ENCODE measurements at places on chromosomes 1 and 21.

- no peak for DNase-seq
These were observed 12.9 kb downstream of the PI4KB start for GRCh38 chr1:151314137-151314875.

DNA sequence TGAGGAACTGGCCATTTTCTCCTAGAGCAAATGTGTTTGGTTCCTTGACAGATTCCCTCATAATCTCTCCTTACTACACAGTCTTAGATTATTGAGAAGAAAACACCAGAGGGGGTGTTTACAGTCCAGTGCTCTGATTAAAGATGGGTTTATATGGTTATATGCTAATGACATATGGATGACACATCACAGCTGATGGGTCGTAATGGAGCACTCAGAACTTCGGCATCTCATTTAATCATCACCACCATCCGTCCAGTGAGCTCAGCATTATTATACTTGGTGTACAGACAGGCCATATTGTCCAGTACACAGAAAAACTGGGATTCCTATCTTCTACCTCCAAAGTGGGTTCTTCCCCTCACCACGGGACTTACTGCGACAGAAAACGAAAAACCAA is 22.3 kb upstream of the NR5A2 start:
- DNase-seq = no peak

GRCh38 chr1:185396126-185396525 is 79.1 kb upstream of the IVNS1ABP start:
- DNase-seq = no peak

GRCh38 chr1:17507915-17508314 is 31.6 kb upstream of the ARHGEF10L start:
- DNase-seq = no peak

DNA sequence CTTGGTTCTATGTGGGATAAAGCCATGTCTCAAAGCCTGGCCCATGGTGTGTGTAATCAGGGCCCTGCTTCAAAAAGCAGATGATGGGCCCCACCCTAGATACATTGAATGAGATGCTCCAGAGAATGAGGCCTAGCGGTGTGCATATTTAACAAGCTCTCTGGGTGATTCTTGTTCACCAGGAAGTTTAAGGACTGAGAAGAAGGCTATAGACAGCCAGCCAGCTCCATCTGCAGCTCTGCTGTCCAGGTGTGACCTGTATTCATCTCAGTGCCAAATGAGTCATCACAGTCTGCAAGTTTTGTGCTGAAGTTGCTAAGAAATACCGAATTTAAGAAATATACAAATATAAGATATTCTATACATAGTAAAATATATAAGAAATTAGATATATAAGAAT is 182.0 kb upstream of the RUNX1 start:
- no peak for DNase-seq

GRCh38 chr1:223756806-223757700 is 44.7 kb downstream of the CAPN2 start:
- no peak for DNase-seq

DNA sequence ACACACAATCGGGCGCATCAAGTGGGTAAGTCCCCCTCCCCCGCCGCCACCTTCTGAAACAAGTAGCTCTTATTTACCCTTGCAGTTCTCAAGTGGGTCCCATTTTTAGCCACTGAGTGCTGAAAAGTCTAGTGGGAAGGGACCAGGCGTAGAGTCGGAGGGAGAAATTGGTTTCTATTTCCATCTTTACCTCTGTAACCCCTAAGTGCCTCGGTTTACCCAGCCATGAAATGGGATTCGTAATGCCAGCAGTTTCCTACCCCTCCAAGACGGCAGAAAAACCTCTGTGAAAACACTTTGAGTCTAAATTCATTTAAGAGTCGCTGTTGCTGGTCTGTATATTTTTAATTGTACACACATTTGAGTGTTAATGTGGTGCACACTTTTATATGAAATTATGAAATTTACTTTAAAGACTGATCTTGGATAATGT is 928 bp downstream of the TLCD4 start:
- DNase-seq = peak; percentile 7

DNA sequence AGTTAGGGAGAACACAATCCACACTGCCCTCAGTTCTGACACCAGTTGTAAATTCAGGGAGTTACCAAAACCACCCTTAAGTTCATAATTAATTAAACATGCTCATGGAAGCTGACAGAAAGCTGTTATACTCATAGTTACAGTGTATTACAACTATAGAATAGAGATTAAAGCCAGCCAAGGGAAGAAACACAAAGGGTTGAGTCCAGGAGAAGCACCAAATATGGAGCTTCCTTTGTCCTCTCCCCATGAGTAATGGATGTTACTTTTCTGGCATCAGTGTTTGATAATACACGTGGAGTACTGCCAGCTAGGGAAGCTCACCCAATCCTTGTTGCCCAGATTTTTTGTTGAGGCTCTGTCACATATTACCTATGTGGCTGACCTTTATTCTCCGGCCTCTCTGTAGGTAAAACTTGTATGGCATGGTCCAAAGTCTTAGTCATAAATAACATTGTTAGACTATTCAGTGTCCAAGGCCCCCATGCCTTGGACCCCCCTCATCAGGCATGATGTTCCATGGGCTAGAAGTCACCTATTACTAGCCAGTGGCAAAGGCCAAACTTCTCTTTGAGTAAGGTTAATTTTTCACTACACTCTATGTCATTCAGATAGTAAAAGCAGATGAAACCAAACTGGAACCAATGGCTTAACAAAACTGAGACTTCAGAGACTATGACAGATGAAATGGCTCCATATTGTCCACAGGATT is 175.7 kb downstream of the GPR52 start:
- DNase-seq = no peak

DNA sequence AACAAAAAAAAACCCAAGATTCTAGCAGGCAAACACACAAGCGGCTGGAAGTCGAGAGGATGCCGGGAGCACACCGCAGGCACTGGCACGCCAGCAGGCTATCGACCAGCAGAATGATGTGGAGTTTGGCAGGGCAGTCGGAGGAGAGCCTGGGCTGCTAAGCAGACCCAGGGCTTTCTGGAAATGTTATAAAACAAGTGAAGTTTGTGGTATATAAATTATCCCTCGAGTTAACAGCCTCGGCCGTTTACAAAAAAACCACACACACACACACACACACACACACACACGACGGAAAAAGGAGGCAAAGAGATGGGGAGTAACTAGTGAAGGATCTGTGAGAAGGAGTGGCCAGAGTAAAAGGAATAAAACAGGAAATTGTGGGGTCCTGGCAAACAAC is 87.2 kb upstream of the IVNS1ABP start:
- DNase-seq = no peak

- peak; percentile 16 for DNase-seq
These were observed 14.2 kb upstream of the SLC44A3 start for GRCh38 chr1:94805912-94806311.

DNA sequence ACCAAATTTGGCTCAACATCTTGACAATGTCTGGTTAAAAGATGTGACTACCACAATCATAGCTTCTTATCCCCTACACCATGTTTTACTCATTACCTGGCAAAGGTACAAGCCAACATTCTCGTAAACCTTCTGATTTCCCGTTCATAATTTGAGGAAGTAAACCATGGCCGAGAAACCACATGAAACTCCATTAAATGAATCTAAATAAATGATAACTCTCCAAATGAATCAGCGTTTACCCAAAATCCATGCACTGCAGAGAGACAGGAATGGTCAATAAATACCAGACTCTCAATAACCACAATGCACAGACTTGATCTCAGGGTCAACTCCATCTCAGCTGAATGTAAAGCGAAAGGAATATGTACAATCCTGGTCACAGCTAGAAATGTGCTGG is 125.2 kb downstream of the TYW3 start:
- DNase-seq = no peak

DNA sequence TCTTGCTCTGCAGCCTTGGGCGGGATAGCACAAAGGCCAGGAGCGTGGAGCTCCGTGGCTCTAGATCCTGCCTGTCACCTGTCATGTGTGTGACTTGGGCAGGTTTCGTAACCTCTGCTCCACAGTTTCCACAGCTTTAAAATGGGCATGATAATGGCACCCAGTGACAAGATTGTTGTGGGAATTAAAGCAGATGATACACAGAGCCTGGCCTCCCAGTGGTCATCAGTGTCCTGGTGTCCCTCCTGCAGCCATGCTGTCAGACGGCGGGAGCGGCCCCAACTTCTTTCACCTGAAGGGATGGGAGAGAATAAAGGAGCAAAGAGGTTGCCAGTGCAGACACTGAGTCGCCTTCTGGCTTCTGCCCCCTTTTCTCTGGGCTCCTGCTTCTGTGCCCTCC is 61.5 kb downstream of the SLC37A1 start:
- no peak for DNase-seq

DNA sequence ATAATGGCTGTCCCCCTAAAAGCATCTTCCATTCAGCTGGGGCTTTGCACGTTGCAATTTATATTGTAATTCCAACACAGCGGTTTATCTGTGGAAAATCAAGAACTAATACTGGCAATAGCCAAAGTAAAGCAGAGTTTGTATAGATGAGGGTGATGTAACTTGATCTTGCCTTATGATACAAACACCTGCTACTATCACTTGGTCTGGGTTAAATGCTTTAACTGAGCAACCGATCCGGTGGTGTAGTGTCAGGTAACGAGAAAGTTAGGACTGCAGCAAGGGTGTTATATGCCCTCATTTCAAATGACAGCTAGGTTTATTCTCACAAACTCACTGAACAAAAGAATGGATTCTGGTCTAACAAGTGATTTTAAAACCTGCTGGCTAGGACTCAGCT is 47.3 kb upstream of the PLPPR4 start:
- DNase-seq = no peak

GRCh38 chr1:110634455-110635311 is 28.5 kb upstream of the KCNA2 start:
- DNase-seq = peak; percentile 65

DNA sequence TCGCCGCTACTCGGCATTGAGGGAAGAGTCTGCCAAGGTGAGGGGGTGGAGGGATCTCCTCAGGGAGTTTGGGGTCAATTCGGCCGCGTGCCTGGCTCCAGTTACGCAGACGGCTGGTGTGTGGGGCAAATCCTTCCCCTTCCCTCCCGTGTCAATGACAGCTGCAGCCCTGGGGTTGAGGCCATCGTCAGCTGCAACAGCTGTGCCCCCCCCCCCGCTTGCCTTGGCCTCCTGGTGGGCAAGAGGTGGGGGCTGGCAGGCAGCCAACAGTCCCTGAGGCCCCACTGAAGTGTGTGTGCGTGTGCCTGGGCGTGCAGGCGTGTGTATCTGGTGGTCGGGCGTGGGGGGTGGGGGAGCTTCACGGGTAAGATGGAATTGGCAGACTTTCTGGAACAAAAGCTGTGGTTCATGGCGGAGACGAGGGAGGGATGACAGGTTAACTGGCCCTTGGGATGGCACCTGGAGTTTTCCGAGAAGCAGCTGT is 25.6 kb downstream of the PPFIA4 start:
- DNase-seq = no peak

GRCh38 chr1:71656902-71657301 is 576.1 kb upstream of the ZRANB2 start:
- DNase-seq = no peak

DNA sequence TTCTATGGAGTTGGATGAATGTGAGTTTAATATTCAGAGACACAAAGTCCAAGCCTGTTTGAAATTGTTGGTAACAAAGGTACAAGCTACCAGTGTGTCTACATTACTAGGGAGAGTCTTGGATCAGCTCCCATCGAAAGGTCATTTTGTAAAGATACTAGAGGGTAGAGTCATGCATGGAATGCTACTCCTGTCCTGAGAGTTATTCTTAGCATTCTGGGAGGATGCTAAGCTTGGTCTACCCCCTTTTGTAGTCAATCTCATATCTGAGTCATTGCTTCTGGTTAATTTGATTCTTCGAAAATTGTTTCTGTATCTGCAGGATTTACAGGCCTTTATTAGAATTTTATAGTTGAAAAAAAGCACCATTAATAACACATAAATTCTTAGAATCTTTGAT is 240.2 kb downstream of the ST6GALNAC3 start:
- DNase-seq = no peak

GRCh38 chr1:33606272-33606671 is 133.8 kb downstream of the ZSCAN20 start:
- no peak for DNase-seq

GRCh38 chr1:245825128-245825901 is 670.5 kb downstream of the KIF26B start:
- no peak for DNase-seq

Measured in activated CD4-positive, alpha-beta T cell treated with anti-CD3 and anti-CD28 coated beads, Interleukin-2, amount 50 U/mL, for 4 hours (primary cell).